ENCODE measurements at places on chromosomes 6 and 20.

DNA sequence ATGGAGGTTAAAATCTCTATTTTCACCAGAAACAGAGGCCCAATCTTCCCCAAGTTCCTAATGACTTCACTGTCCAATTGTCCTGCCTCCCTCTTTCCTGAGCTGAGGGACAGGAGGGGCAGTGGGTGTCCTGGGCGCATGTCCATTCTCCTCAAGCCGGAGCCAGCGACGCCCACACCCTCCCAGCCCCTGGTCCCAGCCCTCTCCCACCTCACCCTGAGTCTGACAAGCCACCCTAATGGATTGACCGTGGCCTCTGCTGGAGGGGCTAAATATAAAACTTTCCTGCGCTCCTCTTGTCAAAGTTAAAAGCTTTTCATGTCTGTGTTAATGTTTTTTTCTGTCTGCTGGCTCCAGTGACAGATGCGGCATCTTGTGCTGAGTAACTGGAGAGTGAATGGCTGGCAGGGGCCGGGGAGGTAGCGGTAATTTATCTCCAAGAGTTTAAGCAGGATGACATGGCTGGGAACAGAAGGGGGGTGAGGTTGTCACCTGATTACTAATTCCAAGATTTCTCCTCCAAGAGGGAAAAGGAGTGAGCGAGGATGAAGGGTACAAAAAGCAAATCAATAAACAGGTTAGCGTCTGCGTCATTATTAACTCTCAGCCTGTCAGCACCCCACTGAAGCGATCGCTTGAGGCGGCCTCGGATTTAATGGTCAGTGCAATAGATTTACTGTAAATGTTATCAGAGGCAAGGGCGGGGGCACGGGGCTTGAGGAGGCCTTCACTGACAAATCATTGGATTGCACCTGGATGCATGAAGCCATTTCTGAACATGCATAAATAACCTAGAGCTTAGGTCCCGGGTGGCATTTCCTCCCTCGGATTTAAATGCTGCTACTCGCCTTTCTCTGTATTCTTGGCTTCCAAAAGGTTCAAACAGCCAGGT is 118.1 kb upstream of the MAFB start:
- no peak for DNase-seq

DNA sequence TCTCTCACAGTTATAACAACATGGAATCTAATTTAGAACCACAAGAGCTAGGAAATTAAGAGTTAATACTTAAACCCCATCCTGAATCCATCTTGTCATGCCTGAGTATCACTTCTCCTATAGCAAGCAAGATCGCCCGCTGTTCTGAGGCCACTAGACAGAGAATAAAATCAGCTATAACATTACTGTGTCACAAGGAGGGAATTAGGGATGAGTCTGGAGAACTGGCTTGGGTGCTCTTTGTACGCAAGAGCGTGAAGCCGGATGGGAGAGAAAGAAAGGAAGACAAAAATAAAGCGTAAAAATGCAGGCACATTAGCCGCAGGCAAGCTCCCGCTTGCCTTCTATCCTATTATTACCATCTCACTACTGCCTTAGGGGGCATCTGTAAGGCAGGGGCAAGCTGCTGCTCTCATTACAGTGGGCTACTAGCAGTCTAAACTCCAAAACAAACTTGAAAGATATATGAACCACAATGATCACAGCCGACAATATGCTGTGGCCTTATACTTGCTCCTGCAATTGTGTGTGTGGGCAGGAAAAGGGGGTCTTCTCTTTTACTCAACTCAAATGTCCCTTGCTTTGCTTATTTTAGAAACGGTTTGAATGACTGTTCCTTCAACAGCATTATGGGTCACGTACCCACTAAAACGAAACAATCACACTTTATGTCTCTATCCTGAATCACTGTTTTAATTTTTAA is 81.9 kb downstream of the GJA10 start:
- DNase-seq: no peak

DNA sequence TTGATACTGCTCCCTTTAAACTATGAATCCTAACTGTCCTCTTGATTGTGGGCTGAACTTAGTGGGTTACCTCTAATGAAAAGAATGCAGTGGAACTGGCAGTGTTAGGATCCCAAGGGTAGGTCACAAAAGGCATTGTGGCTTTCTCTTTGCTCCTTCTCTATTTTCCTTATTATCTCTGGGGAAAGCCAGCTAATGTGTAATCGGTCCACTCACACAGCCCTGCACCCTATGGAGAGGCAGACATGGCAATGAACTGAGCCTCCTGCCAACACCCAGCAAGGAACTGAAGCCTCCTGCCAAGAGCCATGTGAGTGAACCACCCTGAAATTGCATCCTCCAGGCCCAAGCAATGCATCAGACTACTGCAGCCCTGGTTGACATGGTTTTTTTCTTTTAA is 24.6 kb upstream of the ZNF133 start:
- no peak for DNase-seq

DNA sequence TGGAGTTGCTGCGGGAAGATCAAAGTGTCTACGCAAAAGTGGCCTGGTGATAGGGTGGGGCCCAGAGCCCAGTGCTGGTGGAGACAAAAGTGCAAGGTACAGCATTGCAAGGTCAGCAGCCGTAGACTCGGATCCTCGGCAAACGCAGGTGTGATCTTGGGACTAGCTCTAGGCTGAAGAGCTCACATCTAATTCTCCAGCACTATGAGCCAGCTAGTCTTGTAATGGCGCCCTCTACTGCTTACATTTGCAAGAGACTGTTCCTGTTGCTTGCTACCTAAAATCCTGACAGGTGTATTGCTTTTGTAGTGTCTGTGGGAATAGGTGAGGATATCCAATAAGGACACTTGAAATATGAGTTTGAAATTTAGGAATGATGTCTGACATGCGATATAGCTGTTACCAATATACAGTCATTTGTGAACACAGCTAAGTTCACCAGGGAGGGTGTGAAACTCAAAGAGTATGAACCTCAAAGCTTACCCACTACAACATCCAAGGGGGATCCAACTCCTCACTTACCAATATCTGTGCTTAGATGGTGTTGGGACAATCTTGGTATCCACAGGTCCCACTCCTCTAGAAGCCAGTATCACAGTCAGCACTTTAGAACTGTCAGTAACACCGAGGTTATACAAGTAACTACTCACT is 58.4 kb downstream of the PDE7B start:
- DNase-seq: peak; percentile 55

DNA sequence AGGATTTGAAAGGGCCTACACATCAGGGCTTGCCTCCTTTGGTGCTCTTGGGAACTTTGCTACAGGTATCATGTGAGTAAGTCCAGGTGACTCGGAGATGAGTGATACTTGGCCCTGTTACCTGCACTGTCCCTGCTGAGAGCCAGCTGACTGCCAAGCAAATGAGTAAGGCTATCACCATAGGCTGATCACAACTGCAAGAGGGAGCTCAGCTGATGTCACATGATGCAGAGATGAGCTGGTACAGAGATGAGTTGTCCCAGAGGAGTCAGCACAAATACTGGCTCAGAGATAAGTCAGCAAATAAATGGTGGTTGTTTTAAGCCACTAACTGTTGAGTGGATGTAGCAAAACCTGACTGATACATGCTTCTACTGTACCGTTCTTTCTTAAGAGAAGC is 41.4 kb downstream of the LAMP5 start:
- no peak for DNase-seq

DNA sequence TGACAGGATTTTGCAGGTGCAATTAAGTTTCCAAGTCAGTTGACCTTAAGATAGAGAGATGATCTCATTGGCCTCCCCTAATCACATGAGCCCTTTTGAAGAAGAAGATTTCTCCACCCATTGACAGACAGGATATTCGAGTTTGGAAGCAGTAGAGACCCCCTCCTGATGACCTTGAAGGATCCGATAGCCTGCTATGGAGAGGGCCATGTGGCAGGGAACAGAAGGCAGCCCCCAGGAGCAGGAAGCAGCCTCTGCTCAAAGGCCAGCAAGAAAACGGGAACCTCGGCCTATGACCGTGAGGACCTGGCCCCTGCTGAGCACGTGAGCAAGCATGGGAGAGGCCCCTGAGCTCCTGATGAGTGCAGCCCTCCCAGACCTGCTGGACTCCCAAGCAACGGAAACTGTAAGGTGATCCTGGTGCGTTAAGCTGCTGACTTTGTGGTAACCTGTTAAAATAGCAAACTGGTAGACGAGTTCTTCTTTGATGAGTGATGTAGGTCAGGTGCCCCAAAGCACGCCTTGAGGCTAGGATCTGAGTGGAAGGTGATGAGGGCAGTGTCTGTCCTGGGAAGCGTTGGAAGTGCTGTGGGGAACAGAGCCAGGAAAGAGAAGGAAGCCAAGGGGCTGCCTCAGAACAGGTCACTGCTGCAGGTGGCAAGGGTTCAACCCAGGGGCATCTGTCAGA is 18.5 kb upstream of the TUBB2A start:
- peak; percentile 28 for DNase-seq

GRCh38 chr6:75776461-75776860 is 27.4 kb downstream of the MYO6 start:
- no peak for DNase-seq

GRCh38 chr6:16543521-16543920 is 217.7 kb downstream of the ATXN1 start:
- no peak for DNase-seq

GRCh38 chr6:46097366-46097765 is 32.4 kb upstream of the ENPP4 start:
- no peak for DNase-seq

DNA sequence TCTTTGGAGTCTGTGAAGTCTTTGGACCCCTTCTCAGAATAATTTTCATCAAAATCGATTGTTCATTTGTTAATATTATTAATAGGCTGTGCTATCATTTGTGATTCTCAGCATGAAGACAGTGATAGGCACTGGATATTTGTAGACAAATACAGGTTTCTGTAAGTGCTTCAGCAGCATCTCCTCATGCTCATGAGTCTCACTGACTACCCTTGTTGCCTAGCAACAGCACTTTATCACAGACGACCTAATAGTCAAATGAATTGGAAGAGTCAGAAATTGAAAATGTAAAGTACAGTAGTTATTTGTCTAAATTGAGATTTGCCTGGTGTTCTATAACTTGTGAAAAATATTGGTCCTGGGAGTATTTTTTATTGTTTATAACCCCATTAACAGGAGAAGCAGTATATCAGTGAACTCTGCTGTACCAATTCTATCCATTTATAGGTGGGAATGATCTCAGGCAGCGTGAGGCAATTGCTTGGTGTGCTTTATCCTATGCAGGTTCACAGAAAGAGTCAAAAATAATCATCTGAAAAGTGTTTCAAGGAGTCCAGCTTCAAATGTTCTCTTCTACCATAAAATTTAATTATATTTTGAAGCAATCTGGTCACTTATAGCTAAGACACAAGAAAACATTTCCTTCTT is 684.6 kb downstream of the RFPL4B start:
- DNase-seq: no peak
